Body of pancreas (tissue), 4 donors: ENCODE measurements at places on chromosomes 2 and 18. TPM values are rescaled to one million over a fixed set of nuclear protein-coding genes. Genes with fewer than 3 reads are reported as not detected.

- DNase-seq: no peak
These were observed 48.7 kb downstream of the PTPRM start for GRCh38 chr18:7615840-7616239.

DNA sequence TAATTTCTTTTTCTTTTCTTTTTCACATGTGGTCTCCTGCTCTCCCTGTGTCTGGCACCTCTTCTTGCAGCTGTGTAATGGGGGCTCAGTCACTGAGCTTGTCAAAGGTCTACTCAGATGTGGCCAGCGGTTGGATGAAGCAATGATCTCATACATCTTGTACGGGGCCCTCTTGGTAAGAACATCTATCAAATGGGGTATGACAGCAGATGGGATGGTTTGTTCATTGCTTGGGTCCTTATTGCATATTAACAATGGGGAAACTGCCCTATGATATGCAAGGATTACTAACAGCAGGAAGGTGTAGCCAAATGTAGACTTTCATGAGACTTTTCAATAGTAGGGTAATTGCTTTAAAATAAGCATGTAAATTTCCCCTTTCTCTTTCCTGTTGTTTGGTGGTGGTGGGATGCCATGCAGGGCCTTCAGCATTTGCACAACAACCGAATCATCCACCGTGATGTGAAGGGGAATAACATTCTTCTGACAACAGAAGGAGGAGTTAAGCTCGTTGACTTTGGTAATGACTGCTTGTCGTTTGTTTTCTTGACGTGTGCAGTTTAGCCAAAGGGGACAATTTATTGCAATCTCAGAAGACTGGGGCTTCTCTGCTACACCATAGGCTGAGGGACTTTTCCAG, 36.5 kb downstream of the MYO3B start:
- no peak for DNase-seq

GRCh38 chr2:173462892-173463840, 108.5 kb downstream of the CDCA7 start:
- no peak for DNase-seq

- DNase-seq: no peak
These were observed 42.4 kb upstream of the EFEMP1 start for GRCh38 chr2:55965966-55966365.

GRCh38 chr2:136219963-136220362, 102.0 kb upstream of the CXCR4 start:
- DNase-seq: no peak

GRCh38 chr2:68426848-68427579, 40.1 kb downstream of the FBXO48 start:
- DNase-seq: no peak

DNA sequence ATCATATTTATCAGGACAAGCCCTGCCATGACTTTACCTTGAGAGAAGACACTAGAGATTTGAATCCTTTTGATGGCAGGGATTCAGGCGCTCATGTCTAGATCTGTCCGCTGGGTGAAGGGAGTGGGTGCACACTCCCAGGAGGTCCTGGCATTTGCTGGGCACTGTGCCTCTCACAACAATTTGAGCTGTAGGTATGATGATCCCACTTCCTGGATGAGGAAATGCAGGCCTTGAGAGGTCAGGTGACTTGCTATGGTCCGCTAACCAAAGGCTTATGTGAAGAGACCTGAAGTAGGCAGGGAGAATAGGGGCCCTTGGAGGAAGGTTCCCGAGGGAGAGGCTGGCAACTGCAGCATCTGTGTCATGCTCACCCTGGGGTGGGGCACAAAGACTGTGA, 206.1 kb downstream of the HAUS1 start:
- DNase-seq: no peak

DNA sequence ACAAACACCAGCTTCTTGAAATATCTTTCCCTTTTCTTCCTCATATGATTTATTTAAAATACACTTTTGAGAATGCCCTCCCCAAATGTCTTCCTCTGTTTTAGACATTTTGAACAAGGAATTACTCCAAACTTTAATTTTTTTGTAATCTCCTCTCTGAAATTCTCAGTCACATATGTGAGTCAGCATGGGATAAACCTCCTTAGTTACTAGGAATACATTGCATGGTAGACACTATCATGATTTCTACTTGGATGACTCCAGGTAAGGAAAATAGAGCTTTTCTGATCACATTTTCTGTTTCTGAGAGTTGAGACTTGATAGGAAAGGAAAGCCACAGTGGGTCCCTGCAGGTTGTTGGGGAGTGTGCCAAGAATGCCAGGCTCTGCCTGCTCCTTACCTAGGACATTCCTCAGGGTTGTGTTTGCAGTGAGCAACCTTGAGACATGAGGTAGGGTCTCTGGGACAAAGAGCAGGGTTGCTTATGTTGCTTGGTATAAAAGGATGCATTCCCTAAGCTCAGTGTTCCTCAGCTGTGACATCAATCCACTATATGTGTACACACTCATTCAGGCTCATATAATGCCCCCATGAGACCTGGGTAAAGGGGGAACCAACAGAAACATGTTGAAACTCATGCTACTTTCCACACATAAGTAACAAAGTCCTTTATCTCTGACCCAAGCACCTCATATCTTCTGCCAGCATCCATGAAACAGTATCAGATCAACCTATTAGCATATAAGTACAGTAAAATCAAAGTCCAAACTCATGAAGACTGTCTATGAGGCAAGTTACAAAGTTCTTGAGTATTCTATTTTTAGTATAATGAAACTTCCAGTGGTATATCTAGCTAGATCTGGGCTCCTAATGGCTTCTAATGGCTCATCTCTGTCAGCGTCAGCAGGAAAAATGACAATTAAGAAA, 112.8 kb upstream of the SCN1A start:
- DNase-seq: no peak

- no peak for DNase-seq
These were observed 113.5 kb downstream of the DSC3 start for GRCh38 chr18:30929065-30929464.

GRCh38 chr2:26974352-26974751, 3.9 kb downstream of the MAPRE3 start:
- DNase-seq: no peak

NLRC4 gene
- not detected for total RNA-seq

SERPINB5 gene
- total RNA-seq: not detected

PRR30 gene
- not detected for total RNA-seq

- DNase-seq: no peak
These were observed 14.3 kb upstream of the MPP4 start for GRCh38 chr2:201712726-201713125.
